ENCODE measurements at places on chromosomes 3 and 15.

DNA sequence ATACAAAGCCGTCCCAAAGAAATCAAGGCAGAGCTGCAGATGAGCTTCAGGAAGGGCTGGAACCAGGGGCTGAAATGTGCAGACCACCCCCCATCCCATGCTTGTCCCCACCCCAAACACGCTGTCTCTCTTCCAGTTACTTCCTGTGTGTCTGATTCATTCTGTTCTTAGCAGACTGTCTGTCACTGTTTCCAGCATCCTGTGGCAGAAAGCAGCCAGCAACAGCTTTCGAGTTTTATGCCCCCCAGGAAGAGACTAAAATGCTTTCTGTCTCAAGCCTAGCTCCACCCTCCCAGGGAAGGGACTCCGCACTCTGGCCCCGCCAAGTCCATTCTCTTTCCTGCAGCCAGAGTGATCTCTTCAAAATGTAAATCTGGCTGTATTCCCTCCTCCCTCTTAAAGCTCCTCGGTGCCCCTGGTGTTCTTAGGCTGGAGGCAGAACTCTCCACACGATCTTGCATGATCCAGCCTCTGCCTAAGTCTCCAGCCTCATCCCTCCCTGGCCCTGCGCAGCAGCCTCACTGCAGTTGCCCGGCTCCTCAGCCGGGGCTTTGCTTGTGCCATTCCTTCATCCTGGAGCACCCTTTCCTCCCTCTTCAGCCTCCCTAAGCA lies 41.5 kb downstream of the HRH1 start:
- H3K27ac ChIP-seq: peak overlapping the region; percentile 83
- no peaks in the 10 kb centered on the region for H3K36me3 ChIP-seq
- peak; percentile 41 for DNase-seq
- no peak overlapping the region for H3K4me3 ChIP-seq
- peaks cover 3% of the 10 kb centered on the region for H3K27me3 ChIP-seq

- H3K27me3 ChIP-seq: no peaks in the 10 kb centered on the region
- H3K27ac ChIP-seq: no peak overlapping the region
- H3K4me1 ChIP-seq: peaks cover 7% of the 10 kb centered on the region
- H3K4me3 ChIP-seq: no peak overlapping the region
These were observed 156.7 kb upstream of the TLE3 start for GRCh38 chr15:70254311-70254869.

GRCh38 chr15:37130356-37130755 lies 30.0 kb upstream of the MEIS2 start:
- no peak overlapping the region for H3K27ac ChIP-seq
- DNase-seq: no peak
- H3K36me3 ChIP-seq: no peaks in the 10 kb centered on the region
- peaks cover 3% of the 10 kb centered on the region for H3K27me3 ChIP-seq
- H3K4me3 ChIP-seq: no peak overlapping the region

- no peak overlapping the region for H3K4me3 ChIP-seq
- DNase-seq: peak; percentile 1
- H3K36me3 ChIP-seq: no peaks in the 10 kb centered on the region
- H3K27me3 ChIP-seq: peaks cover 19% of the 10 kb centered on the region
- no peaks in the 10 kb centered on the region for H3K4me1 ChIP-seq
These were observed 203.8 kb downstream of the EPHB1 start for GRCh38 chr3:134998855-134999254.

GRCh38 chr3:182485301-182485700 lies 308.0 kb upstream of the ATP11B start:
- H3K27me3 ChIP-seq: no peaks in the 10 kb centered on the region
- H3K4me1 ChIP-seq: peaks cover 12% of the 10 kb centered on the region
- no peak for DNase-seq
- H3K27ac ChIP-seq: no peak overlapping the region

GRCh38 chr3:136346486-136346885 lies 96.3 kb downstream of the PCCB start:
- H3K27me3 ChIP-seq: no peaks in the 10 kb centered on the region

DNA sequence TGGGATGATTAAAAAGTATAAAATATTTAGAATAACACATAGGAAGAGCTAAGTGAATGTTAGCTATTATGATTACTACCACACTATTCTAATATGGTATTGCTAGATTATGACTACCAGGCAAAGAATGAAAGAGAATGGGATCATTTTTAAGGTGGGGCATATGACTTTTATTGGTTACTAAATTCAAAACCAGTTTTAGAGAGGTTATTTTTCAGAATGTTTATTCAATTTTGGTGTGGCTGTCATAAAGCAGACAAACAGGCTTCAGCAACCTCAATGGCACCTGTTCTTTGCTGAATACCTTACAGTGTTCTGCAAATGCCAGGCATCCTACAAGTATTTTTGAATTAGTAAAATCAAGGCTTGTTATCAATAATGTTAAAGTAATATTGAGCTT lies 12.8 kb downstream of the SPTSSB start:
- no peaks in the 10 kb centered on the region for H3K36me3 ChIP-seq
- H3K4me1 ChIP-seq: no peaks in the 10 kb centered on the region
- no peaks in the 10 kb centered on the region for H3K27me3 ChIP-seq
- DNase-seq: no peak
- H3K27ac ChIP-seq: no peak overlapping the region
- H3K4me3 ChIP-seq: no peak overlapping the region

- no peak overlapping the region for H3K4me3 ChIP-seq
- H3K36me3 ChIP-seq: no peaks in the 10 kb centered on the region
- no peak overlapping the region for H3K27ac ChIP-seq
- H3K4me1 ChIP-seq: peaks cover 11% of the 10 kb centered on the region
- no peaks in the 10 kb centered on the region for H3K27me3 ChIP-seq
- no peak for DNase-seq
These were observed 180.0 kb downstream of the LSAMP start for GRCh38 chr3:116265320-116265695.

GRCh38 chr3:172285844-172286243 lies 162.4 kb downstream of the GHSR start:
- no peaks in the 10 kb centered on the region for H3K27me3 ChIP-seq
- DNase-seq: no peak
- peaks cover 49% of the 10 kb centered on the region for H3K4me1 ChIP-seq
- no peak overlapping the region for H3K4me3 ChIP-seq
- no peaks in the 10 kb centered on the region for H3K36me3 ChIP-seq

DNA sequence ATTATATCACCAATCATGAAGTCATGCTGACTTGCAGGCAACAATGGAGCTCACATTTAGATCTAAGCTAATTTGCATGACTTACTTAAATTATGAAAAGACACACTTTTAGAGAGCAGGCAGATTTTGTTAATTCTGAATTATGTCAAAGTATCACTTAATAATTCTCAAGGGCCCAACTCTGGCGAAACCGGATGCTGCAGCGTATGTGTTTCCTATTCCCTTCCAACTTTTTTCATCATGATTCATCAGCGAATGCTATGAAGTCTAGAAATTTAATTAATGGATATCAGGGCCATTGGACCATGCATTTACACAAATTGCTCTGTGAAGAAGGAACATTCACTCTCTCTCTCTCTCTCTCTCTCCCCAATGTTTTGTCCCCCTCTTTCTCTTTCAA lies 63.5 kb upstream of the GOLGA8A start:
- no peaks in the 10 kb centered on the region for H3K36me3 ChIP-seq
- peaks cover 29% of the 10 kb centered on the region for H3K27me3 ChIP-seq
- H3K4me1 ChIP-seq: no peaks in the 10 kb centered on the region
- H3K27ac ChIP-seq: no peak overlapping the region

GRCh38 chr3:13166243-13167063 lies 93.2 kb upstream of the IQSEC1 start:
- no peaks in the 10 kb centered on the region for H3K27me3 ChIP-seq
- no peaks in the 10 kb centered on the region for H3K4me1 ChIP-seq
- no peak overlapping the region for H3K4me3 ChIP-seq
- DNase-seq: no peak
- H3K27ac ChIP-seq: no peak overlapping the region

- DNase-seq: no peak
- H3K27me3 ChIP-seq: no peaks in the 10 kb centered on the region
- H3K4me1 ChIP-seq: peaks cover 49% of the 10 kb centered on the region
- H3K36me3 ChIP-seq: no peaks in the 10 kb centered on the region
- no peak overlapping the region for H3K4me3 ChIP-seq
These were observed 255.3 kb upstream of the ZPLD1 start for GRCh38 chr3:102179326-102180177.

DNA sequence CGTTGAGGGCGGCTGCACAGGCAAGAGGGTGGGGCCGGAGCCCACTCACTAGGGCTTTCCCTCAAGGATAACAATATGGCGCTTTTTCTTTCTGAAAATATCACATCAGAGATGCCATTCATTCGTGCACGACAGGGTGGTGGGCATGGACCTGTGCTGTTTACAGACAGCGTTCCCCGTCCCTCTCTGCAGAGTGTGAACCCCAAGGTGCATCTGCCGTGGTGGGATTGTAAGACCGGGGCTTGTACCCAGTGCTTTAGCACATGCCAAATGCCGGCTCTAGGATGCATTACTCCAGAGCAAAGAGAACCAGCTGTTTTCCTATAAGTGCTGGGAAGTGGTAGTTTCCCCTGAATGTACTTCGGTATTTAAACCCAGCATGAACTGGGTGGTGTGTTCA lies 37.0 kb downstream of the CHDH start:
- DNase-seq: no peak
- H3K4me3 ChIP-seq: no peak overlapping the region
- no peak overlapping the region for H3K27ac ChIP-seq
- H3K36me3 ChIP-seq: no peaks in the 10 kb centered on the region
- no peaks in the 10 kb centered on the region for H3K27me3 ChIP-seq
- H3K4me1 ChIP-seq: peaks cover 25% of the 10 kb centered on the region

DNA sequence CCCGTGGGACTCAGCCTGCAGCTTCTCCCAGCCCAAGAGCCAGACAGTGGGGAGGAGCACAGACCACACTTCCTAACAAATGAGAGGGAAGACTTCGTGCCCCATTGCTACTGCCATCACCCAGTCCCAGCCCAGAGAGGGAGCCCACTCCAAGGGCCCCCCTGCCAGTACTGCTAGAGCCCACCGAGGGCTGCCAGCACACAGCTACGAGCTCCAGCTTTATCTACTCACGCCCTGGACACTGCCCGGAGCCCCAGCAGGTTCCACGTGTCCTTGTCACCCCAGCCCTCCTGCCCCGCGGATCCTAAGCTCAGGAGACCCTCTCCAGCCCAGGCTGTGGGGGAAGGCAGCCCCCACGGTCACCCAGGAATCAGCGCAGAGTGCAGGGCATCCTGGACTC lies 1.9 kb downstream of the GOLGA8A start:
- no peaks in the 10 kb centered on the region for H3K36me3 ChIP-seq
- H3K27ac ChIP-seq: no peak overlapping the region
- H3K4me3 ChIP-seq: no peak overlapping the region
- H3K27me3 ChIP-seq: no peaks in the 10 kb centered on the region

GRCh38 chr3:187983484-187984124 lies 170.4 kb upstream of the LPP start:
- DNase-seq: no peak
- H3K36me3 ChIP-seq: no peaks in the 10 kb centered on the region
- no peak overlapping the region for H3K27ac ChIP-seq
- H3K4me3 ChIP-seq: no peak overlapping the region
